ENCODE measurements at places on chromosomes 6 and 20.

DNA sequence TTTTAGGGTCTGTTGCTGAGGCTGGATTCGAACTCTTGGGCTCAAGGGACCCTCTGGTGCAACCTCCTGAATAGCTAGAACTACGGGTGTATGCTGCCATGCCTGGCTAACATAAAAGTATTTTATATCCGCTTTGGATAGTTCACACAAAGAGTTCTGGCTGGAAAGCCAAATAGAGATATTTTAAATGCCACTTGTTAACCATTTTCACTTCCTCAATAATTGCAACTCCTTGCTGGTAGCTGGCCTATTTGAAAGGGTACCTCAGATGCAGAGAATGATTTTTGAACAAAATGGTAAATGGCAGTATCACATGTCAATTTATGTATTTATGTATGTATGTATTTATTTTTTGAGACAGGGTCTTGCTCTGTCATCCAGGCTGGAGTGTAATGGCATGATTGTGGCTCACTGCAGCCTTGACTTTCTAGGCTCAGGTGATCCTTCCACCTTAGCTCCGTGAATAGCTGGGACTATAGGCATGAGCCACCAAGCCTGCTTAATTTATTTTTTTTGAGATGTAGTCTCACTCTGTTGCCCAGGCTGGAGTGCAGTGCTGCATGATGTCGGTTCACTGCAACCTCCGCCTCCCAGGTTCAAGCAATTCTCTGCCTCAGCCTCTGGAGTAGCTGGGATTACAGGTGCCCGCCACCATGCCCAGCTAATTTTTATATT lies 12.9 kb upstream of the JARID2 start:
- DNase-seq: no peak

DNA sequence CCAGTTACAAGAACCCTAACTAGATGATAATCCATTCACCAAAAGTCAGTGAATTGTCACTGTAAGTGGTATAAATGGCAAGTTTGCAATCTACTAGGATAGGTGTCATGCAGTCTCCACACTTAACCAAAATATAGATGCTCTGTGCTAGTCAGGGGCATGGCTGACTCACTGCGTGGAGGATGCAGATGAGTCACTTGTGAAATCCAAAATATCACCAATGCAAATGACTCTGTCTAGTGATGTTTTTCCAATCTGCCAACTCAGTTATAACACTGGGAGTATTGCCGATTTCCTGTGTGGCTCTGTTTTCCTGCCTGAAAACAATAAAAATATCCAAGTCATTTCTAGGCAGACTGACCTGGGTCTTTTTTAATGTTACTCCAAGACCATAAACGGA lies 47.8 kb upstream of the NRSN1 start:
- no peak for DNase-seq

- DNase-seq: peak; percentile 21
These were observed 640 bp downstream of the NFS1 start for GRCh38 chr20:35698298-35699126.

DNA sequence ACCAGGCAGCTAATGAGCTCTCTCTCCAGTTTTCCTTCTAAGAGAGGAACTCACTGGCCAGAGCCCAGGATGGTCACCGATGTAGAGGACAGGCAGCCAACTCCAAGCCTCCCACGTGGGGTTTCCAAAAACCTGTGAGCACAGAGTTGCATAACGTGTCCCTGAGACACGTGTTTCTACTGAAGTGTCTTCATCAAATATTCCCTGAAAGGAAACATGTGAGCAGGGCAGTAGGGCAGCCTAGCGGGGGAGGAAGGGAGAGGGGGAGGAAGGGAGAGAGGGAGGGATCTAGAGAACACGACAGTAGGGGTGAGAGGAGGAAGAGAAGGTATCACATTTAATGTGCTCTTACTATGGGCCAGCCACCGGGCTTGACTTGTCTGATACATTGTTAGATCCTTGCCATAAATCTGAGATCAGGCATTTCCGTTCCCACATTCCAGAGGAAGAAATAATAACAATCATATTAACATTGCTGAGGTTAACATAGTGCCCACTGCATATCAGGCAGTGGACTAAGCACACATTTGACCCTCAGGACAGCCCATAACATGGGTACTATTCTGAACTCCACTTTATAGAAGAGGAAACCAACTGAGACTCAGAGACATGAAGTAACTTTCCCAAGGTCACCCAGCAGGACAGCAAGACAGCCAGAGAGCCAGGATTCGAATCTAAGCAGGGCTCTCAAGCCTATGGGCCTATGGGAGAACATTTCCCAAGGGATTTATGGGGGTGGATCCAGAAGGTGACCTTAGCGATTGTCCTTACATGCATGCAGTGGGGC lies 4.5 kb upstream of the SYS1 start:
- DNase-seq: peak; percentile 81

GRCh38 chr6:97656236-97656635 lies 373.2 kb upstream of the MMS22L start:
- no peak for DNase-seq

- DNase-seq: no peak
These were observed 549.4 kb upstream of the SYNCRIP start for GRCh38 chr6:86192123-86192522.

GRCh38 chr20:23131766-23132165 lies 45.6 kb upstream of the CD93 start:
- peak; percentile 56 for DNase-seq

DNA sequence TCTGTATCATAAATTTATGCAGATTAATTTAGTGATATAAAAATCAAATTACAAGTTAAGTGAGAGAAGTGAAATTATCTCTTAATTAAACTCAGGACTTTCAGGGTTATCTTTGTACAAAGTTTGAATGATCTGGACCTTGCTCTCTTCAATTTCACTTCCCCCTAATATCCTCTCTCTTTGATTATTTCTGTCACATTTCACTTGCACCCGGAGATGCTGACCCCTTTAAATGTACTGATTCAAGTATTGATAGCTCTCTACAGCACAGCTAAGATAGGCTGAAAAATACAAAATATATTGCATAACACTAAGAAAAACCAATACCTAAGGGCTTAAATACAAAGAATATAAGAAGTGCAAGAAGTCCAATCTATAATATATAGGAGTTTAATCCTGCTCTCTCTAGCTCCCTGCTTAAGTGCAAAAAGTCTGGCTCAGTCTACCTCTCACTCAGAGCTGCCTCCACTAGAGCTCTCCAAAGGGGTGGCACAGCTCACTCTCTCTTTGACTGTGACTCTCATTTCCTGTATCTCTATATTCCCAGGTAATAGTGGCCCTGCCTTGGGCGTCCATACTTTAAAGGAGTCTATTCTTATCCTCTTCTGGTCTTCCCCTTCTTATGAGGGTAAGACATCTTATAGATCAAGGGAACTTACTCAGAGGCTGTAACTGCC lies 588.4 kb downstream of the RFPL4B start:
- no peak for DNase-seq

DNA sequence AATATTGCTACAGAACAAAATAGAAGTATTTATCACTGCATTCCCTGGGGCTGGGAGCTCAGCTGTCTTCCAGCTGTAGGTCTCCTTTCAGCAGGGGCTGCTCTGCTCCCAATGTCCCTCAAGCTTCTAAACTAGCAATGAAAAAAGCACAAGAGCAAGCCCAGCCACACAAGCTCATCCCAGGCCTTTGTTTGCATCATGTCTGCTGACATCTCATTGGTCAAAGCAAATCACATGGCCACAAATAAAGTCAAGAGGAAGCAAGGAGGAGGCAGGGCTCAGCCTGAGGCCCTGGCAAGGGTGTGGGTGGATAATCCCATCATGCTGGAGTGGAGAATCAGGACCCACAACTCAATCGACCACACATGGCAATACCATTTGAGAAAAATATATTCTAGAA lies 2.2 kb upstream of the BFSP1 start:
- DNase-seq: peak; percentile 70

- no peak for DNase-seq
These were observed 417 bp downstream of the PRRT1 start for GRCh38 chr6:32151181-32151862.

DNA sequence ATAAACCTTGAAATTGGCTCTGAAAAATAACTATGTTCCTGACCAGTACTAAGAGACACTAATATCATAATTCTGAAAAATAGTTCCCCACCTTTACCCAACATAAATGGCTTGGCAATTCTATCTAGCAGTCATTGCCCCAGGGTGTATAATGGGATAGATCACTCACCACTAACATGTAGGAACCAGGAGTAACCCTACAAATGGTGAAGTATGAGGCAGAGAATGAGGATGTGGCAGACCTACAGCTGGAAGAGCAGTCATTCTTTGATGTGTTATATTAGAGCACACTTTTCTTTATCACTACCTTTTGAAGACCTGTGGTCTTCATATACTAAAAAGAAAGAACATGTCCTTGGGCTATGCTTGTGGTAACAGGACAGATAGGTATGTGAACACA lies 136.5 kb upstream of the SYNDIG1 start:
- DNase-seq: no peak

- peak; percentile 20 for DNase-seq
These were observed 21.3 kb downstream of the CTNNBL1 start for GRCh38 chr20:37714978-37715672.

- no peak for DNase-seq
These were observed 78.6 kb downstream of the HIVEP1 start for GRCh38 chr6:12090714-12091113.

DNA sequence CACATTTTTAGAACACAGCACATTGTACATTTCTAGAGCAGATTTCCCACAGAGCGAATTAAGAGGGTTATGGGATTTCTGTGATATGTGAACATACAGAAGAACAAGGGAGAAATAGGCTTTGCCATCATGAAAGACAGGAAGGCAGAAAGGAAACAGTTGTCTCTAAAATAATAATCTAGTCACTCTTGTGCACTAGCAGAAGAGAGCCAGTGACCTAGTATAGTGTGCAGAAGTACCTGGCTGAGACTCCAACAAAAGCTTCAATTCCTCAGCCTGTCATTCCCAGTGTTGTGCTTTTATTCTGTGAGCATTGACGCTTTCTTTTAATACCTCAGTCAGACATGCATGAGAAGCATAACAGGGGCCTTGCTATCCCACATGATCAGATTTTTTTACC lies 17.8 kb upstream of the DCBLD1 start:
- DNase-seq: no peak

DNA sequence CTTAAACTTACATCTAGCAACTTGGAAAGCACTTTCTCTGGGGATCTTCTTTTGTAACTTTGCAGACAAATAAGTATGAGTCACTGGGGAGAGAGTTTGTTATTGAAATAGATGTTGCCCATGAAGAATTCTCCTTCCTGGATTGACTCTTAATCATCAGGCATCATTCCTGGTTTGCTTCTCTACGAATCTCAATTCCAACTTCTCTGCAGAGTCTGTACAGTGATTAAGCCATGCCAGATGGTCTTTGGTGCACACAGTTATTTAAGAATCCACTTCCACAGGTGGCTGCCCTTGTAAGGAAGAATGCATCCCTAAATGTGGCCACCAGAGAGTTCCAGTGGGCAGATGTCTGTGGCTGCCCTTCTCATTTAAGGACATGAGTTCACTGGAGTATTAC lies 25.7 kb downstream of the MYCT1 start:
- peak; percentile 71 for DNase-seq

- DNase-seq: no peak
These were observed 16.3 kb downstream of the FARS2 start for GRCh38 chr6:5277589-5277988.

DNA sequence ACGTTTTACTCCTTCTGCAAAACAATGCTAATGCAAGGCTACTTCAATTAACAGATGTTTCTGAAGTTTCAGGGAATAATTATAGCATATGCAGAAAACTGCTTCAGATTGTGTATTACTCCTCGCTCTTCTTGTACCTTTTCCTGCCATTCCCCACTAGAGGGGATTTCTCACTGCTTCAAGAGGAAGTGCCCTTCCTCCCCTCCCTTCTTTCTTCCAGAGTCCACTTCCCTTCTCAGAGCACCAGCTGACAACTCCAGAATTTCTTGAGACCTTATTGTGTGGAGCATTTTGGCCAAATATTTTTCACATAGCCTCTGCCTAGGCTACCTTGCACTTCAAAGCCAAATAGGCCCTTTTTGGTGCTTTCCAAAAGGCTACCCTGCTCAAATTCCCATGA lies 12.7 kb upstream of the MCUR1 start:
- no peak for DNase-seq

GRCh38 chr20:58585753-58586540 lies 65.1 kb upstream of the STX16 start:
- no peak for DNase-seq

DNA sequence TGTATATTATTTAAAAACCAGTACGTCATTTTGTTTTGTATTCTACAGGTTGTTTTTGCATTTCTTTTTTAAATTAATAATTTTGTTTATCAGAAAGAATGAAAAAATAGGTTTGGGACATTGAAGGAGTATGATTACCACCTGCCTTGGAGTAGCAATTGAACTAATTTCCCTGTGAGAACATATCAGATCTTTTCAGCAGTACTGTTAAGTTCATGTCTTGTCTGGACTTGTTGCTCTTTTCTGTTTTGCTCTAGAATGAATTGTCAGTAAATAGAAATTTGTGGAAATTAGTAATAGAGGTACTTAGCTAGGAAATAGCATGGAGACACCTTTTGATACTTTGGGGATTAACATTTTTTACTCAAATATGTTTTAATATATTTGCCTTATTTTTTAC lies 24.3 kb downstream of the HSF2 start:
- no peak for DNase-seq

DNA sequence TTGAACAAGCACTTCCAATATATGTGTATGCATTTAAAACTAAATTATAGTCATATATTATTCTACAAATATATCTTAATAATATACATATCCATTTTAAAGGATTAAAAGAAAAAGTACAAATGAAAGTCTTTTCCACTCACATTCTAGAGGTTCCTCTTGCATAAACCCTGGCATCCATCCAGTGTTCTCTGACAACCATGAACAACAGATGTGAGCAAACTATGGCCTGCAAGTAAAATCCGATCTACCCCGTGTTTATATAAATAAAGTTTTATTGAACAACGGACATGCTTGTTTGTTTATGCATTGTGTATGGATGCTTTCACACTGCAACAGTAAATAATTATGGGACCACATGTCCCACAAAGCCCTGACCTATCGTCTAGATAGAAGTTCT lies 1122.3 kb downstream of the EPHA7 start:
- no peak for DNase-seq

DNA sequence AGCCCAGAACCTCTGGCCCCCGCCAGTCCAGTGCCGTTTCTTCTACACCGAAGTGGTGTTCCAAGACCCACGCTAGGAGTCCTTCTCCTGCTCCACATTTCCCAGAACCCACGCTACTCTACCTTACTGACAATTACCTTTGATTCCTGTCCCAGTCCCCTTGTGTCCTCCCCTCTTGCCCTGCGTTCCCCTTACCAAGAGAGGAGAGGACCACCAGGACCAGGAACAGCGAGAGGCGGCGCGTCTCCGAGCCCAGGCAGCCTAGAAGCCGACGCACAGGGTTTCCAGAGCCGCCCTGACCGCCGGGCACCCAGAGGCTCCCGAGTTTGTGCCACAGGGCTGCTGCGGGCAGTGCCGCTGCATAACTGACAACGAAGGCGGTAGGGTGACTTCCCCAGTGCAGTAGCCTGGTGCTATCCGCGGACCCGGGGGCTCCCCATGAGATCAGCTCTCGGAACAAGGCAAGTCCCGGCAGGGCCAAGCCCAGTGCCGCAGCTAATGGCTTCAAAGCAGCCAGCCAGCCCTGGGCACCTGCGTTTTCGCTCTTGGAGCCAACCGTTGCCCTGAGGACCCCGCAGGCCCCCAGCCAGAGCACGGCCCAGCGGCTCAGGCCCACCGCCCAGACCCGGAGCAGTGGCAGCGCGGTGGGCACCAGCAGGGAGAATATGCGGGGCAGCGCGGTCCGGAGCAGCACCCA lies 512 bp downstream of the TAP1 start:
- DNase-seq: peak; percentile 27

Measured in fibroblast of lung (primary cell).